ENCODE measurements at places on chromosomes 6 and 20.

DNA sequence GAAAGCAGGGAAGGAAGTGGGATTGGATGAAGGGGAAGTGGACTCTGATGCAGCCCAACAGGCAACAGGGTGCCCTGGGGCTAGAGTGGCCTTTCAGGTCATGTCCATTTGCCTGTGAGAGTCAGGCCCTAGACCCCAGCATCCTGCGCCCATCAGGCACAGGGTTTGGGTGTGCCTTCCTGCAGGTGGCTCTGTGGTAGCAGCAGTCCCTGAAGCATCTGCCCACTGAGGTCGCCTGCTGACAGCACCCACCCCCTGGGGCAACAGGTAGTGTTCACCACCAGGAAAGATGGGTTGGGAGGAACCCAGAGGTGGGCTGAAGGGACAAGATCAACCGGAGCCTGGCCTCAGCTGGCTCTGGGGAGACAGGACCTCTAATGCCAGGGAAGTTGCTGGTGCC is 3.6 kb downstream of the PACSIN1 start:
- no peak for DNase-seq

- no peak for DNase-seq
These were observed 11.0 kb upstream of the SIM1 start for GRCh38 chr6:100475554-100476320.

DNA sequence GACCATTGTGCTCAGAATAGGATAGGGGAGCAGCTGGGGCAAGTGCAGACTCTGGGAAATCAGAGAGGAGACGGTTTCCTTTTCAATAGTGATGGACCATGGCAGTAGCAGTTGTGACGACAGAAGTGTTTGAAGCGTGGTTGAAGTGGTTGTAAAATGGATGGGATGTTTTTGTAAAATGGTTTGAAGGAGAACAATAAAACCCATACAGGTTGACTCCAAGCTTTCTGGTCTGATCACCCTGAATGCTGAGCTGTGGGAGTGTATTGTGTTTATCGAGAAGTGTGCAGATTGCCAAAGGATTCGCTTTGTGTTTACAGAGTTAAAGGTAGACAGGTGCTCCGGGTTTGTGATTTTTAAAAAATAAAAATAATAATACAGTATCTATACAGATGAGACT is 255.2 kb upstream of the SULF2 start:
- peak; percentile 92 for DNase-seq

DNA sequence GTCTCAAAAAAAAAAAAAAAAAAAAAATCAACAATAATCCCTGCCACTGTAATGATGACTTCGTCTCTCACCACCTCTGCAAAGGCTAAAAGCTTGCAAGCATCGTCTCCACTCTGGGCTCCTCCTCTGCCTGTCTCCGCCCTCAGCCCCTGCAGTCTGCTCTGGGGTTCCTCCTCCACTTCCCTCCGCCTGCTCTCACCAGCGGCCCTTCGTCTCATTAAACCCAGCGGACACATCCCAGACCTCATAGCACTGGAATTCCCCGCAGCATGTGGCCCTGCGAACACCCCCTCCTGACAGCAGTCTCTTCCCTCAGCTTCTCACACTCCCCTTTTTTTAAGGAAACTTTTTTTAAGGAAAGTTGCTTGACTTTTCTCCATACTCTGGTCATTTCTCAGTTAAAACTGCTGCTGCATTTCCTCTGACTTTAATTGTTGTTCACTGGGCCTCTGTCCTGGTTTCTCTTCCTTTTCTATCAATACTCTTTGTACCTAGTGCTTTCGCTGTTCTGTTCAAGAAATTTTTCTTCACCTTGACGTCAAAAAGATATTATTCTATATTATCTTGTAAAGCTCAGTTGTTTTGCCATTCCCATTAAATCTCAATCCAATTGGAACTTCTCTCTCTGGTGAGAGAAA is 70.9 kb upstream of the PLEKHG1 start:
- DNase-seq: no peak

DNA sequence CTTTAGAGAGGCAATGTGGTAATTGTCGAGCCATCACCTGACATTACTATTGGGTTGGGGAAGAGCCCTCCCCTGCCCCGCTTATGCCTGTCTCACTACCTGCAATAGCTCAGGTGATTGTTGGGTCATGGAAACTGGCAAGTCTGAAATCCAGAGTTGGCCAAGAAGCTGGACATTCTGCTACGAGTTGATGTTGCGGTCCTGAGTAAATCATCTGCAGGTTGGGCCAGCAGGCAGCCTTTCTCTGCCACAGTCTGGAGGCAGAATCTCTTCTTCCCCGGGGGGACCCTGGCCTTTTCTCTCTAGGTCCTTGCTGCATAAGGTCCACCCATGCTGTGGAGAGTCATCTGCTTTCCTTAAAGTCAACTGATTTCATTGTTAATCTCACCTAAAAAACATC is 142.4 kb downstream of the THBS2 start:
- DNase-seq: no peak

DNA sequence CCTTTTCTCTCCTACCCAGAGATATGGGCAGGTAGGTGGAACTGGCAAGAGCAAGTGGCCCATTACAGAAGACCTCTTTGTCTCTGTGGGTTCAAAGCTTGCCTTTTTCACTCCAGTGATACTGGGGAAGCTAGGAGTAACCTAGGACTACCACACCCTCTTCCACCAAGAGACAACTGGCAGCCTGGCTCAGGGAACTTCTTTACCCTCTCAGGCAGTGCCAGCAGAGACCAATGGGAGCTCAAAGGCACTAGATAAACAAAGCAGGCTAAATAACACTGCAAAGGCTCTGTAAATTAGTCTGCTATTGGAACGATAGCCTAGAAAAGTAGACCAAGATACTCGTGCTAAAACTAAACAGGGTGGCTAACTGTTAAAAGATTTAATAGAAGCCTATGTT is 32.1 kb downstream of the ATRN start:
- DNase-seq: no peak

DNA sequence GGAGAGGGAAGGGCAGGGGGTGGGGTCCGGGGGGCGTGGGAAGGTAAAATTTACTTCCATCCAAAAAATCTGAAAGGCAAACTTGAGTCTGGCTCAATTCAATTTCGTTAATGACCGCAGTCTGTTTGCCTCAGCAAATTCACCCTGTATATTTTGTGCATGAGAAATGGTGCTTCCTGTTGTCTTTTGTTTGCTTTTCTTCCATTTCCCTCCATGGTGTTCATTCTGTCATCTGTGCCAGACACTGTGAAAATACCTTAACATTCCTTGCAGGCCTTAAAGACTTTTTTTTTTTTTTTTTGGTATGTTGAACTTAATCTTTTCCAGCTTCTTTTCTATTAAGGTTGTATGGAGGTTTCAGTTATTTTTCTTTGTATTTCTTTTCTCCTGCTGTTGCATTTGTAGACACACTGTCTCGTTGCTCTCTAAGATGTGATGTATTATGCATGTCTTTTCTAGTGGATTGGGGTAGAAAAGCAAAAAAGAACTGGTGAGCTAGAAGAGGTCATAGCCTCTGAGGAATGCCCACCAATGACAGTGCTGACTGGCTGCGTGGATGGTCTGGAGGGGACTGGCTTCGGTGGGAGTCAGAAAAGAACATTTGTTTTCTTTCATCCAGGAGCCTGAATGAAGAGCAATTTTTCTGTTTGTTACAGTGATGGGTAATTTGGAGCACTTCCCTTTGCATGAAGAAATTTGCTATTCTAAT is 585.0 kb upstream of the MAP3K7 start:
- no peak for DNase-seq

DNA sequence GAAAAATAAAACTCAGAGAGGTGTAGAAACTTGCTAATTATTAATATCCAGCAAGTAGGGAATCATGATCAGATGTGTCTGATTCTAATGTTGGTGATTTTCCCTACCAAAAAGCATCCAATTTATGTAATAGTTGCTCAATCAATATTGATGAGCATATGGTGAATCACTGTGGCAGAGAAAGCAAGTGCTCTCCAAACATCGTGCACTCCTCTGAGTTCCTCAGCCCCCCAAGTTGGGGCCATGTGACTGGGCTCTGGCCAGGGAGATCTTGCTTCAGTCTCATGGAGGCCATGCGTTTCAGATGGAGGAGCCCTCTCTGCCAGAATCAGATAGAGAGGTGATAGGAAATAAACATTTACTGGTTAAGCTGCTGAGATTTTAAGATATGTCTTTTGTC is 133.2 kb upstream of the LY86 start:
- no peak for DNase-seq

DNA sequence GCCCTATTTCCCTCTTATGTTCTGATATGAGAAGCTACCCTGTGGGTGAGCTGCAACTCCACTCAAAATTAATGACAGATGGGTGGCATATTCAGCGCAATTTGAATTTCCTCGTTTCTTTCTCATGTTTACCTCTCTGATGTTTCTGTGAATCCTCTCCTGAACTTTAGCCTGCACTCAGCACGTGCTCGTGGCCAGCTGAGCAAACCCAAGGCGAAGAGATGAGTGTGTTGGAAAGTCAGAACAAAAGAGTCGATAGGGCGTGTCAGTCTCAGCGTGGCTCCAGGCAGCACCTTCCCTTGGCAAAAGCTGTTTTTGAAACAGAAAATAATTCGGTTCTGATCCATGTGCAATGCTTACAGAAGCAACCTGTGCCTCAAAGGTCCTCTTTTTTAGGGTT is 226.1 kb upstream of the GMDS start:
- DNase-seq: peak; percentile 81

Measured in NCI-H2029 treated with DMSO at 0.1 percent for 48 hours (cell line).